AG09309 (cell line): ENCODE measurements at places on chromosomes 7 and 10.
A peak's percentile ranks its signal among the peaks of the same experiment; 100 is the strongest.

DNA sequence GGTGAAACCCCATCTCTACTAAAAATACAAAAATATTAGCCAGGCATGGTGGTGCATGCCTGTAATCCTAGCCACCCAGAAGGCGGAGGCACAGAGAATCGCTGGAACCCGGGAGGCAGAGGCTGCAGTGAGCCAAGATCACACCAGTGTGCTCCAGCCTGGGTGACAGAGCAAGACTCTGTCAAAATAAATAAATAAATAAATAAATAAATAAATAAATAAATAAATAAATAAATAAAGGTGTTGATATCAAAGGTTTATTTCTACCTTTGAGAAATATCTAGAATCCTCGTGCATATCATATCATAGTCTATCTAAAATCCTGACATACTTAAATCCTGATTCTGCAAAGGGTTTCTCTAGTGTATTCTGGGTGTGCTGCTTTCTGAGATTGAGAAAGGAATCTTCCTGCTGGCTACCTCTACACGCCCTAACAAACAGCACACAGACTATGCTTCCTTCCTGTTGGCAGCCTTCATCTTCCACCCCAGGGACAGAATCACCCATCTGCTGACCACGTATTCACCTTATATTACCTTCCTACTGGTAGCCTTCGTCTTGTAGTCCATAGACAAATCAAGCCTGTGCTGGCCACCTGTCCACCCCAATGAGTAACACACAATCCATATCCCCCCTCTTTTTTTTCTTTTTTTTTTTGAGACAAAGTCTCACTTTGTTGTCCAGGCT, 8.7 kb downstream of the ABLIM1 start:
- no peak for DNase-seq

DNA sequence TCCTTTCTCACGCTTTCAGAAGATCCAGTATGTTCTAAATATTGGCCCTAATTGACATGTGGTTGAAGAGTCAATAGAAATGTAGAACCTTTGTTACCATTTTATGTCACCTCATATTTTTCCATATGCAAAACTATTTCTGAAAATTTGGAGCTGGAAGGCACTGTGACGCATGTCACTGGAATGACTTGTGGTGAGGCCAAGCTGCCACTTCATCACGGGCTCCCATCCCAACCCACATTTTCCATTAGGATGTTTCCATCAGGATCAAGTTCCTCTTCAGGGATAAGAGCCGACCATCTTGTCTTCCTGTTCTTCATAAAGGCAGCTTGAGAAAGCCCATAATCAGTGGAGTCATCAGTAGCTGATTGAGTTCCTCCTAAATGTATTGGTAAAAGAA, 1241.7 kb downstream of the GATA3 start:
- no peak for DNase-seq

DNA sequence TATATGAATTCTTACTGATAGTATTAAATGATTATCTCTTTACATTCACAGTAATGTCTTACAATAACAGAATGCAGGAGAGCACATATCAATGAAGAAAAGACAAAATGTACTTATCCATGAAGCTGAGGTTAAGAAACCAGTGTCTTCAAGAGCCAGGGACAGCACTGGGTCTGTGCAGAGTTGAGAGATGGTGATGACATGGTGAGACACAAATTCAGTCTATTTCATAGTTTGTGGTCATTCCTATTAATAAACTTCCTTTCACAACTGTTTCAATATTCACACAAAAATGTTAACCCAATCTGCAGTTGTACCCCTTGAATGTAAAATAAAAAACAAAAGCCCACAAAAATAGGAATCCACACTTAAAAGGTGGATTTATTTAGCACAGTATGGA, 5.3 kb upstream of the MAGI2 start:
- DNase-seq: no peak

- DNase-seq: no peak
Measured at GRCh38 chr10:42618424-42618823, 19.9 kb downstream of the ZNF33B start.

- no peak for DNase-seq
Measured at GRCh38 chr7:19116121-19117090, 1.0 kb downstream of the TWIST1 start.

GRCh38 chr10:22341190-22341925, 3.9 kb upstream of the SPAG6 start:
- DNase-seq: no peak

- DNase-seq: no peak
Measured at GRCh38 chr7:98107313-98107721, 655 bp downstream of the LMTK2 start.

GRCh38 chr10:60604342-60604741, 173.9 kb upstream of the CDK1 start:
- DNase-seq: no peak

GRCh38 chr7:28732071-28732869, 225.9 kb downstream of the TRIL start:
- no peak for DNase-seq

- no peak for DNase-seq
Measured at GRCh38 chr10:91785830-91786229, 12.4 kb upstream of the TNKS2 start.

DNA sequence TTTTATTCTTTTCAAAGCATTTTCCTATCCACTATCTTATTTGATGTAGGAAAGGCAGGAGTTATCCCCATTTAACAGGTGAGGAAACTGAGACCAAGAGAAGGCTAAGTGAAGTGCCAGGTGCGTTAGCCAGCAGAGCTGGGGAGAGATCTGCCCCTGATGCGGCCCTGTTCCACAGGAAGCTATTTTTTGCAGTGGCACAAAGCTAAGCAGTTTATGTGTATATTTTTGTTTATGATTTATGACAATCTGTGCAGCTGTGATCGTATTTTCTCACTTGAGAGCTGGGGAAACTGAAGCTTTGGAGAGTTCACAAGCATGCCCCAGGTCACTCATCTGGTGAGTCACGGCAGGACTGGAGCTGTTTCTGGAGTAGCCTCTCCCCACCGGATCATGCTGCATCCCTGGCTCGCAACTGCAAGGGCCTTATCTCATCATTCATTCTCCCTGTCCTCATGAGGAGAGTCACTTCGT, 38.8 kb downstream of the SLC29A3 start:
- no peak for DNase-seq

DNA sequence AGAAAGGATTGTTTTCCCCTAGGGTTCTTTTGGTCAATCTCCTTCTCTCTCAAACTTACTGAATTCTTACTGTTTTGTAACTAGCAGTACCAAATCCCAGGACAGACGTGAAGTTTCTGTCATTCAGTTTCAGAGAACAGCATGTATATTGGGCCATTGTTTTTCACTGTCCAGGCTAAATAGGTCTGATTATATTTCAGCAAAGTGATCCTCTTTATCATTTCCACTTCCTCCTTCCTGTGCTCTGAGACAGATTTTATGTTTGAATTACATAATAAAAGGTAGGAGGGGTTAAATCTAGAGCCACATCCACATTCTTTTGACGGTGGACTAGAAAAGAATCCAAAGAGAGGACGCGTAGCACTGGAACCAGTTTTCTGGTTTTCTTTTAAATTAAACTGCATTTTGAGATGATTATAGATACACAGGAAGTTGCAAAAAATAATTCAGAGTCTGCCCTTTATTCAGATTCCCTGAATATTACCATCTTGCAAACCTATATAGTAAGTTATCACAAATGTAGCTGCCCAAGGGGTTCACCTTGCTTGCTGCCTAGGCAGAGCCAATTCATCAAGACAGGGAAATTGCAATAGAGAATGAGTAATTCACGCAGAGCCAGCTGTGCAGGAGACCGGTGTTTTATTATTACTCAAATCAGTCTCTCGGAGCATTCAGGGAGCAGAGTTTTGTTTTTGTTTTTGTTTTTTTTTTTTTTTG, 40.1 kb downstream of the AKR1E2 start:
- DNase-seq: no peak

DNA sequence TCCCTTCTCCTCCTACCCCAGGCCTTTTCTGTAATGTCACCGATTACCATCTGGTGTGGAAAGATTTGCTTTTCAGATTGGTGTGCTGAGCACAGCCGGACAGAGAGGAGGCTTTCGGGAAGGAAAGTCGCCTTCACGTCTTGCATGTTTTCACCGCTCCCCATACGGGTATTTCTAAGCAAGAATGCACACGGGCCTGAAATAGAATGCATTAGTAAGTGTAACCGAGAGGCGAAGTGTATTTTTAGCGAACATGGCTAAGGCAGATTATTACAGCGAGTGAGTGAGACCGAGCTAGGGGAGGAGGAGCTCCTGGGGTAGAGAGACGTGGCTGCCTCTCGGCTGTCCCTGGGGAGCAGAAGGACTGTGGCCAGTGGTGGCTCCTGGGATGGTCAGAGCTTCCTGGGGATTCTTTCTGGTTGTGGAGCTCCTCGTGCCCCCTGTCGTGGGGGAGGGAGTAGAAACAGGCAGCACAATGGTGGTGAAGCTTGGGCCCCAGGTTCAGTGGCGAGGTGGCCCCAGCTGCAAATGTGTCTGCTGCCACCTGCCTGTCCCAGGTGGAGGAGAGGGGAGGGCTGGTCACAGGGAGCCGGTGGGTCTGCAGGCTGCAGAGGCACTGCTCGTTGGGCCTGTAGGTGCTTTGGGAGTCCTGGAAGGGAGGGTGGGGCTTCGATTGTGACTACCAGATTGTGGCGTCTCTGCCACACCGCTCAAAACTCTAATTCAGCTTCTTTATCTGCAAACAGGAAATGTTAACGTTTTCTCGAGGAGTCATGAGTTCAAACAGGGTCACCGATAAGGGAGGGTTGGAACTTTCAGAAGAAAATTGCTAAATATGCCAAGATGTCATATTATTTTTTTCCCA, 135.8 kb downstream of the CAMK1D start:
- DNase-seq: no peak

GRCh38 chr10:36602374-36602773, 523.0 kb upstream of the ANKRD30A start:
- peak; percentile 34 for DNase-seq

DNA sequence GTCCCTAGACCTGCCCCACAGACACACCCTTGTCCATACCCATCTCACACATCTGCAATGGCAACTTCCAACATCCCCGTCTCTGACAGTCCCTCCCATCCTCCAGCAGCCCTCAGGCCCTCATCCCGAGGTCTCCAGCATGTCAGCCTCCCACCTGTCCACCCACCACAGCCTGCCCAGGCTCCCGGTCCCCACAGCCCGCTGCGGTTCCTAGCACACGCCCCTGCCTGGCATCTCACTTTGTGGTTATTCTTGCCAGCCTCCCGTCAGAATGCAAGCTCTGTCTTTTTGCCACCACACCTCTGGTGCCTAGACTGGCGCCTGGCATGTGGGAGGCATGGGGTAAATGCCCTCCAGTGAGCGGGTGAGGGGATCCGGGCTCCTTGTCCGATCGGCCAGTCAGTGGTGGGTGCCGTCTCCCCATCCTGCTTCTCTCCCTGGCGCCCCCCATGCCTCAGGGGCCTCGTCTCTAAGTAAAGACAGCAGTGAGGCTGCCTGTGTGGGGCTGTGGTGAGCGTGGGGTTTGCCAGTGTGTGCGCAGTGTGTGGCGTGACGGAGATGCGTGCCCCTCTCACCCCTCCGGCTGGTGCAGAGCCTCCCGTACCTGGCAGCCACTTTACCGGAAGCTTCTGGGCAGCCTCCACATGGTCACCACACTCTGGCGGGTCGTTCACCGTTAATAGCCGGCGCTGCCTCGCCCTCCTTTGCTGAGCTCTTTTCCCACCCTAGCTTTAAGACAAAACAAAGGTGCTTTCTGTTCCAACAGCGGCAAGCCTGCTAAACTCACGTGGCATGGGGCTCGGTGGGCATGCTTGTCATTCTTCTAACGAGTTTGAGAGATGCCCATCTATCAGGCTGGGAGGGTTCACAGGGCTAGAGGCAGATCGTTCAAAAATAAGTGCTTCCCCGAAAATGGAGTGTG, 28.5 kb upstream of the TTYH3 start:
- DNase-seq: no peak

- DNase-seq: peak; percentile 31
Measured at GRCh38 chr7:30276203-30276900, 8.0 kb upstream of the ZNRF2 start.

DNA sequence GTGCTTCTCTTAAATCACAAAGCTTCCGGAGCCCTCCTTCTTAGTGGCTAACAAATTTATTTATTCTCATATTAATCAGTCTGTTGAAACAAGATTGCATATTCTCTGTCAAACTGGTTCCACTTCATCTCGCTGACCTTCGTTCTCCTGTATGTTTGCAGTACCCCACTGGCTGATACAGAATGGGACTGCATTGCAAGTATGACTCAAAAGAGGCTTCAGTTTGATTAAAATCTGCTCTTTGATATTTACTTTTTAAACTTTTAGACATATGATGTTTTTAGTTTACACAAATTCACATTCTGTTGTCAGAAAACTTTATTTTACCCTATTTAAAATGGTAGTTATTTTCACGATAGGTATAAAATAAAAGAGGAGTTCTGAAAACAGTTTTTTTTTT, 14.3 kb upstream of the ARHGAP12 start:
- no peak for DNase-seq

- DNase-seq: no peak
Measured at GRCh38 chr10:19966751-19967150, 150.5 kb downstream of the PLXDC2 start.

- DNase-seq: no peak
Measured at GRCh38 chr7:44226396-44226753, 25.6 kb downstream of the YKT6 start.

DNA sequence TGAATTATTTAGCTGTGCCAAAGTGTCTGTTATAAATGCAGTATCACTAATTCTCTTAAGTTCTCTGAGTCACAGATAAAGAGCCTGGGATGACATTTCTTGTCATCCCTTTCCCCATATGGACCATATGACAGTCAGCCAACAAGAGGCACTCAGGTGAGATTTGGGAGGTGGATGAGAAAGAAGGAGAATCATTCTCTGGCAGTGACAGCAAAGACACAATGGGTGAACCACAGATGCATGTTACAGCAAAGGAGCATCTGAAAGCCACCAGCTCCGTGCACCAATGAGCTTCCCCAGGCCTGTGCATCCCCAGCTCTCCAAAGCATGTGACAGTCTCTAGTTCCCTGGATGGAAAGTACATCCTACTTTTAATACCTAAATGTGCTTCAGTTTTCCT, 10.8 kb downstream of the GIMAP6 start:
- no peak for DNase-seq

DNA sequence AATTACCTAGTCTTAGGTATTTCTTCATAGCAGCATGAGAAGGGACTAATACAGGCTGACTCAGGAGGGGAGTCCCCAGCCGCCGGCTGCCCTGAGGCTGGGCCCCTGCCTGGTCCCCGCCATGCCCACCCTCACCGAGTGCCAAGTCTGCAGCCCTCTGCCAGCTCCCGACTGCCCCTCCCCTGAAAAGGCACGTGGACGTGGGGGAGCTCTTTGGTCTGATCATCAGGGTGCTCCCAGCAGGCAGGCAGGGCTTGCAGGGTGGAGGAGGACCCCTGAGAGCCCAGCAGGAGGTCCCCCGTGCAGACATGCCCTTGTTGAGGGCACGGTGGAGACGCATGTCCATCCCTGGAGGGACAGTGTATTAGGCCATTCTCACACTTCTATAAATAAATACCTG, 110.9 kb downstream of the UNCX start:
- DNase-seq: no peak

- DNase-seq: no peak
Measured at GRCh38 chr10:76311752-76312636, 880.6 kb downstream of the LRMDA start.

GRCh38 chr7:71408271-71408670, 276.3 kb downstream of the GALNT17 start:
- no peak for DNase-seq
